C1 segment of cervical spinal cord (tissue), 14 donors: ENCODE measurements at places on chromosomes 16 and 17.

- no peak for DNase-seq
These were observed 8.6 kb downstream of the SLC6A4 start for GRCh38 chr17:30226878-30227277.

DNA sequence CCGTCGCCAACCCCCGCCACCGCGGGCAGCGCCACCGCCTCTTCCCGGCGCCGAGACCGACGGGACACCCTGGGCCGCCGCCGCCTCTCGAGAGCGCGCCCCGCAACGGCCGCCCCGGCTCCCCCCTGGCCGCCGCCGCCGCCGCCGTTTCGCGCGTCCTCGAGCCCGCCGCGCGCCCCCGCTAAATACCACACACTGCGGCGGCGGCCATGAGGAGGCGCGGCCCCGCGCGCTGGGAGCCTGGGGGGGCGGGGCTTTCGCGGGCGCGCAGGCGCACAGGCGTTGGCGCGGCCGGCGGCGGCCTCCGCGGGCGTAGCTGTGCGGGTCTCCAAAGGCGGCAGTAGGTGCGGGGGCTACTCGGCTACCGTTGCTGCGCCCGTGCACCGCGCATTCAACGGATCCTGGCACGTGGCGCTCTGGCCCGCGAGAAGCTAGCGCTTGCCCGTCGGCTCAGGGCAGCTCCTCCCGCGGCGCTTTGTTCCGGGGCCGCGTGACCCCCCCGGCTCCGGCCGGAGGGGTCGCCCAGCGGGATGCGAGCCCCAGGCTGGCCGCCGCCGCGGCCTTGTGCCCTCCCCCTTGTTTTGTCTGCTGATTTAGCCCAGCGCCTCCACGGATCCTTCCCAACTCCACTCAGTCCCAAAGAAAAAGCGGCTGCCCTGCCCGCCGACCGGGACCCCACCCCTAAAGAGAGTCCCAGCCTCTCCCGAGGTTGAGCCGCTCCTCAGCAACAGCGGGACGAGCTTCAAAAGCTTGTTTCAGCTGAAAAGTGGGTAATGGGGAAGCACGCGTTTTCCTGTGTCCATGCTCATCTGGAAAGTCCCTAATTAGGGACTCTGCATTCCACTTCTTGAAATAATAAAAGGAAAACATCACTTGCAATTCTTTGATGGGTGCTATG lies at the start of gene SIAH1:
Gene SIAH1, minus strand, starts transcription at position 161 of the 898 bp plus-strand sequence. CDS start 22,985 bp downstream, outside the sequence.
- DNase-seq: peak; percentile 20

- no peak for DNase-seq
These were observed 9.0 kb upstream of the TERB1 start for GRCh38 chr16:66810391-66810790.

DNA sequence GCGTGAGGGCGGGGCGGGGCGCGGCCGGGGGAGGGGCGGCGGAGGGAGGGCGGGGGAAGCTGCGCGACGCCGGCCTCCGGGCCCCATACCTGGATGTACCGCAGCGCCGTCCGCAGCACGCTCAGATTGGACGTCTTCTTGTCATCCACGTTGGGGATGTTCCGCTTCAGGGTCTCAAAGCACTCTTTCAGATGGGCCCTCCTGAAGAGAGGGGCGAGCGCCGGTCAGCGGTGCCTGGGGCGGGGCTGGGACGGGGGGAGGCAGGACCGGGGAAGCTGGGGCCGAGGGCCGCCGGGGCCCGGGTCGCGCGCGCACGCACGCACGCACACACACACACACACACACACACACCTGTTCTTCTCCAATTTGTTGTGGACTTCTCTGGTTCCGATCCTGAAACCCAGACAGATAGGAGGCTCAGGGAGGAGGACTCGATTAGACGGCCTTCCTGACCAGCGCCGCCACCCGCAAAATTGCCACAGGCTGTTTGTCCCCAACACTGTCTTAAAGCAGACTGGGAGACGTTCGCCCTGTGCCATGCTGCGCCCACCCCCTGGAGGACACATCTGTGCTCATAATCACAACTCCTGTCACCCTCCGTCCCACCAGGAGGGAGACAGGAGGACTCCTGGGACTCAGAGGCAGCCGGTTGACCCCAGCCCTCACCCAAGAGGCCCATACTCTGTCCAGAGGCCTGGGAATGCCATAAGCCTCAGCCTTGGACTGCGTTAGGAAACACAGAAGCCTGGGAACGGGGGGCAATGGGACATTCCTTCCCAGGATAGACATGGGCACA lies 6.7 kb downstream of the MNT start:
- DNase-seq: no peak

GRCh38 chr16:57648125-57648524 lies 19.7 kb downstream of the ADGRG1 start:
- DNase-seq: no peak

DNA sequence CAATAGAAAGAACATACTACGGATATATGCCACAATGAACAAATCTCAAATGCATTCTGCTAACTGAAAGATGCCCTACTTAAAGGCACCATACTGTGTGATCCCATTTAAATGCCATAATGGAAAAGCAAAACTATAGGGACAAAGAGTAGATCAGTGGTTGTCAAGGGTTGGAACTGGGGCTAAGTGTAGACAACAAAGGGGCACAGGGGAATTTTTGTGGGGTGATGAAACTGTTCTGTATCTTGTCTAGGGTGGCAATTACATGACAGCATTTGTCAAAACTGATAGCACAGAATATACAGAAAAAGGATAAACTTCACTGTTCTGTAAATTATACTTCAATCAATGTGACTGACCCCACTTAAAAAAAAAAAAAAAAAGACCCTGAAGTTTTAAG lies 17.7 kb downstream of the GFOD2 start:
- DNase-seq: no peak

- no peak for DNase-seq
These were observed 100.6 kb downstream of the TANGO6 start for GRCh38 chr16:68943961-68944360.

DNA sequence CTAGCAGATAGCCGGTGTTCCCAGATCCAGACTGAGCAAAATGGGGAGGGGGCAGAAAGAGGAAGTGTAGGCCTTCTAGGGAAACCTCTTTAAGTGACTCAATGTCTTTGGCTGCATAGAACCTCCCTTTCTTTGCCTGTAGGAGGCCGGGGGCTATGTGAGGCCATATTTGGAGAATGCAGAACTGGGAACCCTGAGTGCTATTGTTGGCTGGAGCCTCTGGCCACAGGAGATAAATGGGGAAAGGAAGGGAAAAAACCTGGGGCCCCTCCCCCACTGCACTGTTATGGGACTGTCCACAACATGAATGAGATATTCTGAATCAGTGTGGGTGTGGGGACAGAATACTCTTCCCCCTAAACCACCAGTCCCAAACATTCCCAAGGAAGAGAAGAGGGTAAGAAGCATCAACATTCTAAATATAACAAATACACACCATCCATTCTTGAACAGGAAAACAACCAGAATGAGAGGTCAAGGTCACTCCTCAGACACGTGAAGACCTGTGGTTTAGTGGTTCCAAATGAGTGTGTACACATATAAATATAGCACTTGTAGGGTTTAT lies 2.4 kb downstream of the VPS25 start:
- DNase-seq: no peak

DNA sequence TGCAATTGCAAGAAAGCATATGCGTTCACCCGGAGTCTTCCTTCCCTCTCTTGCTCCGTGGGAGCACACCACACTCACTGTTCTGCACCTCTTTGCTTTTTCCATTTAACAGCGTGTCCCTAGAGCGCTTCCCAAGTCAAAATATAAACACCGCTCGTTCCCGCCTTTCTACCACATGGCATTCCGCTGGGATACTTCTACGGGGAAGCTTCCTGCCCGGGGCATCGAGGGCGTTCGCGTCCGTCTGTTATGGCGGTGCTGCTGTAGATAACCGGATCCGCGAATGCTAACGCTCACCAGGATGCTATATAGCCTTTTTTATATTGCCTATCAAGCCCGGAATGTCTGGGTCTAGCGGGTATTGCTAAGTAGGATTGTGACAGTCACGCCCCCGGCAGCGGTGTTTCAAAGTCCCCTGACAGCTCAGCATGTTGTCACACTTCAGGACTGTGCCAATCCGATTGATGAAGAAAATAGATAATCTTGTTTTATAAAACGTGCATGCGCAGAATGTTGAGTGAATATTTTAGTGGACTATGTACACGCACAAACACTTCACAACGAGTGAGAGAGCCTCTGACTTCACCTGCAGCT lies 31.0 kb downstream of the CCDC40 start:
- DNase-seq: no peak

GRCh38 chr17:33803686-33804085 lies 451.4 kb upstream of the CCL2 start:
- no peak for DNase-seq

DNA sequence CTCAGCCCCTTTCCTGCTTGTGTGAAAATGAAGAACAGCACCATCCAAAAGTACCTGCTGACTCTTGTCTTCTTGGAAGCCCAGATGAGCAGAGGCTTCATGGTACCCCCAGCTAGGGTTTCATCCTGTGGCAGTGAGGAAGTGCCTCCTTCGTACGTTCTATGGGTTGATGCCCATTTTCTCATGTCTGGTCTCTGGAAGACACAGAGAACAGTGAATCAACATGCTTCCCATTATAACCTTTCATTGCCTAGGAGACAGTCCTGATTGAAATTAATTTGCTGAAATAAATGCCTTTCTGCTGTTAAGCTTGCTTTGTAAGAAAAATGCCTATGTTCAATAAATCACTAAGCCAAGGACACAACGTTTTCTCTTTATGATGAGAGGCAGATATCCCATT lies 36.5 kb downstream of the RCVRN start:
- no peak for DNase-seq

- no peak for DNase-seq
These were observed 8.5 kb downstream of the CHD3 start for GRCh38 chr17:7897090-7897489.
